ENCODE measurements at places on chromosomes 3 and 15.

DNA sequence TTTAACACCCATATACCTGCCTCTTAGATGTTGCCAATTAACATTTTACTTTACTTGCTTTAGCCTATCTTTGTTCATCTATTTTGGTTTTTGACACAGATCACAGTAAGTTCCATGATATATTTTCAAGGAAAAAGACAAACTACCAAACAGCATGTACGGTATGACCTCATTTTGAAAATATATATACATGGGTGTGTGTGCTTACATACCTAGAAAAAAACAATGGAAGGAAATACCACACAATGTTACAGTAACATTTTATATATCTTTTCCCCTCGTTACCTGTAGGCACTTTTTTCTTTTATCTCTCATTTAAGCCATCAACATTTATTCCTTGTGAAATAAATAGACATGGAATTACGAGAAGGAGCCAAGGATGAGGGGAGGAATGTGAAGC, 170.0 kb downstream of the FOXP1 start:
- DNase-seq = no peak

DNA sequence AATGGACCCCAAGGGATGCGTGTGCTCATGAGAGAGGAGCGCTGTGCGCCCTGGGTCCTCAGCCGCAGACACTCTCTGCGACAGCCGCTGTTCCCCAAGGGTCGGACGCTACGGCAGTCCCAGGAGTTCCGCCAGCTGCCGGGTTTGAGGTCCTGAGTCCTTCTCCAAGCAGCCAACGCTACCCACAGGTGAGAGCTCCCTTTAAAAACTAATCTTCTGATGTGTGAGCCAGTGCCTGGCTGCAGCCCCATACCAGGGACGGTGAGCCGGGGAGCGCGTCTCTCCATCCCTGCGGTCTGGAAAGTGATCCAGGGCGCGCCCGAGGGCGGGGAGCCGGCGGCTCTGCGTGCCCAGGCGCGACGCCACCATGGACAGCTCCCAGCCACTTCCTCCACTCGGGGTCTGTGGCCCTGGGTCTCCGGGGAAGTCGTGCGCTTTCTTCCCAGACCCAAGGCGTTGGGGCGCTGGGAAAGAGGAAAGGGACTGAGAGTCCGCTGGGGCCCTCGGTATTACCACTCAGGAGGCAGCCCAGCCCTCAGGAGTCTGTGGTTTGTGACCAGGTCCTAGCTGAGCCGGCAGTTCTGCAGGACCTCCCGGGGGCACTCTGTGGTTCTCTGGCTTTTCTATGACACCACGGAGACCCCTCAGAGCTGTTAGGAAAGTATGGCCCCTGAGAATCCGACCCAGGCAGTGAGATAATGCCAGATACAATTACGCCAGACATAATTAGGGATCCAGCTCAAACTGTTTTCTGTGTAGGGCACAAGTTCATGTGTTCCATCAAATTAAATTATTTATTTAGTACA, 1.4 kb downstream of the CEMIP start:
- no peak for DNase-seq

- no peak for DNase-seq
These were observed 18.3 kb upstream of the MEF2A start for GRCh38 chr15:99547517-99547916.

DNA sequence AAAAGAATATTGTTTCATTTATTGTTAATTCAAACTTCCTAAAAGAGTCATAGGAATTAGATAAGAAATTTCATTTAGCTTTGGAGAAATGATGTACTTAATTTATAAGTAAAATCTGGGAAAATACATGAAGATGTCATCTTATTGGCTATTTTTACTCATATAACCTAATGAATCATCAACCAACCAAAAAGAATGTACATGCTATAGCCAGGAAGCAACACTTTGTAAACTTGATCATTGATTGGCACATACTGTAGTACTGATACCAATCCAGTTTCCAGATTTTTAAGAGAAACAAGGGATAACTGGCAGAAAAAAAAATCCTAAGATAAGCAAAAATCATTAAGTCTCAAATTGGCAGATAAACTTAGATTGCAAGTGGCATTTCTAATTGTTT, 207.9 kb upstream of the CDIN1 start:
- no peak for DNase-seq

DNA sequence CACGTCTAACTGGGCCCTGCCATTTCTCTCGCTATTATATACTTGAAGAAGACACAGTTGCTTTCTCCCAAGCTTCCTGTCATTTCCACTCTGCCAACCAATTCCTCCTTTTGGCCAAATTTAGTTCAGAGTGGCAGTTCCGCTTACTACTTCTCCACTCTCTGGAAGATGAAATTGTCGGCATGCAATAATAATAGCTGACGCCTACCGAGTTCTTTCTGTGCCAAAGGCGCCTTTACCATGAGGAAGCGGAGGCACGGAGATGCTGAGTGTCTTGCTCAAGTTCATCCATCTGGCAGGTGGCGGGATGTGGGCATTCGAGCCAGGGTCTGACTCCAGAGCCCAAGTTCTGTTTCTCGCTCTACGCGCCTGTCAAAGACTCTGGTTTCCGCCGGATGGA, 14.6 kb upstream of the NRROS start:
- no peak for DNase-seq

DNA sequence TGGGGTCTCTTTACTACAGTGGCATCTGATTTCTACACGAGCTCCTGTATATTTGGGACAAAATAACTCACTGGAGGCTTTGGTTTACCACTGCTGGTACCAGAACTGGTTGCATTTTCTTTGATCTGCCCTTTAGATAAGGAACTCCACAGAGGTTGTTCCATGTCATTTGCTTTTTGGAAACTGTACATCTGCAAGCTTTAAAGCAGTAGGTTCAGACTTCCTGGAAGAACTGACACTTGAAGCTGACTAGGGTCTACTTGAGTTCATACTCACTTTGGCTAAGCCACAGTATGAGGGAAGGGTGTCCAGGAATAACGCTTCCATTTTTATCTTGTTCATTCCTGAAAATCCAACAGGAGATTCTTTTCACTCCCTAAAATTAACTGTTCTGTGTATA, 86.4 kb downstream of the WWTR1 start:
- no peak for DNase-seq

DNA sequence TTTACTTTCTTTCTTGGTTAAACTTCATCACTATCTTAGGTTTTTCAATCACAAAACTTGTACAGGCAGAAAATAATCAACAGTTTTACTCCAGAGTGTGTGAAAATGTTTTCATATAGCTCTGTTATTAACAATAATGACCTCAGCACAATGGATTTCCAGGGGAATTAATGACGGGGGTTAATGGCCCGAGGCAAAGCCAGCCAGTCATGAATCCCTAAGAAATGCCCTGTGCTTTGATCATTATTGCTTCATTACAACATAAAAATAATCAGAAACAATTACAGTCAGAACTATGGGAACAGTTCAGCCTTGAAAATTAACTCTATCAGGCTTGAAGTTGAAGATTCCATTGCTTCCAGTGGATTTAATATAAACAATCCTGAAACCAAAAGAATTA, 875.4 kb downstream of the ROBO2 start:
- DNase-seq = no peak

GRCh38 chr3:141006344-141006743, 44.8 kb upstream of the SPSB4 start:
- DNase-seq = no peak

DNA sequence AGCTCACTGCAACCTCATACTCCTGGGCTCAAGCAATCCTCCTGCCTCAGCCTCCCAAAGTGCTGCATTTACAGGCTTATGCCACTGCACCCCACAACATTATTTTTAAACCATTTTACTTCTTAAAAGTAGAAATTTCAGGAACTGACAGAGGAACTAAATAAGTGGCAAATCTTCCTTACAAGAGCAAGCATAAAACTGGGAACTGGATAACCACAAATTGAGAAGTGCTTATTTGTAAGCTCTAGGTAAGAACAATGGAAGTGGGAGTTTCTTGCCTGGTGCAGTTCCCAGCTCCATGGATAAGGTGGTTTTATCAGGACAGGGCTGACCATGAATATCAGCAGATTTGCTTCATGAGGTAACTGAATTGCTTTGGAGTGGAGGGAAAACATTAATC, 655.2 kb downstream of the DIPK2A start:
- no peak for DNase-seq

- no peak for DNase-seq
These were observed 2.0 kb upstream of the OR5H6 start for GRCh38 chr3:98262046-98262445.

DNA sequence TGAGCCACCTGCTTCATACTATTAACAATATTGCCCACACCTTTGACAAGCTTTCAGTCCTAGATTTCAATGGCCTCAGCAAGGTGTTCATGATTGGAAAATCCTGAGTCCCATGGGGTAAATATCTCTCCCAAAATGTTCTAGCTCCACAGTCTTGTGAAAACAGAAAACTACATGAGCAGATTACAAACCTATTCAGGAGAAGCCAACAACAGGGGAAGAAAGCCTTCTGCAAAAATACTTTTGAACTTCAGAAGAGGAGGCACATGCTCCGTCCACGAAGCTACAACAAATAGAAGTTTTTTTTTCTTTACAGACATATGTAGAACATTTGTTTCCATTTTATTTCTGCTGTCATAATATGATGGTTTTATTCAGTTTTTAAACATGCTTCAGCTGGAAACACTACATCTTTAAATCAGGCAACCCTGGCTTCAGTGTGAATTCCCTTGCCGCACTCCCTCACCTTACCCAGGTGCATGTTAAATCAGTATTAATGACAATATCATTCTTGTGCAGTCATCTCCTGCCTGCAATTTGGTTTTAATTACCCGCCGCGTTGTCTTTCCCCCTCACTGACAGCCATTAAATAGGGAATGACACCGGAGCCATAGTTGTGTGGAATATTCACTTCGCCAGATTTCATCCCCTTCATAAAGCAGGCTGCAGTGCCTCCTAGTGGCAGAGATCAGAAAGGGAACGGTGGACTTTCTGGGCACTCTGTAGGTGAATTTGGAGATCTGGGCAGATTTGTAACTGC, 725.5 kb upstream of the ARRDC4 start:
- DNase-seq = peak; percentile 9

DNA sequence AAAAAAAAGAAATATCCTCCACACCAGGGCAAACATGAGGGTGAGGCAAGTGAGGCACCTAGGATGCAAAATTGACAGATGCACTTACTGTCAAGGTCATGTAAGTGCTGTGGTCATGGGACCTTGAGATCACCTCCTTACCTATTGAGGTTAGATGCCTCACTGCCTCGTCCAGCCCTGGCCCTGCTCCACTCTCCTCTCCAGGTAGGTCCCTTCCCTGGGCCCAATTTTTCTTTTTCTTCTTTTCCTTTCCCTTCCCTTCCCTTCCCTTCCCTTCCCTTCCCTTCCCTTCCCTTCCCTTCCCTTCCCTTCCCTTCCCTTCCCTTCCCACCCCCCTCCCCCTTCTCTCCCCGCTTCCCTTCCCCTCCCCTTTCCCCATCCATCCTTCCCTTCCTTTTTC, 71.1 kb upstream of the DLG1 start:
- DNase-seq = no peak

Measured in stimulated activated CD8-positive, alpha-beta memory T cell treated with anti-CD3 and anti-CD28 coated beads, Interleukin-4, amount 100 ng/mL, for 1 hour (primary cell).